ENCODE measurements at places on chromosomes 2 and 18.
A peak's percentile ranks its signal among the peaks of the same experiment; 100 is the strongest.

- DNase-seq: no peak
Observed at GRCh38 chr2:101790857-101791256, 93.3 kb downstream of the MAP4K4 start.

- DNase-seq: peak; percentile 41
Observed at GRCh38 chr2:102839668-102840388, 78.0 kb downstream of the TMEM182 start.

DNA sequence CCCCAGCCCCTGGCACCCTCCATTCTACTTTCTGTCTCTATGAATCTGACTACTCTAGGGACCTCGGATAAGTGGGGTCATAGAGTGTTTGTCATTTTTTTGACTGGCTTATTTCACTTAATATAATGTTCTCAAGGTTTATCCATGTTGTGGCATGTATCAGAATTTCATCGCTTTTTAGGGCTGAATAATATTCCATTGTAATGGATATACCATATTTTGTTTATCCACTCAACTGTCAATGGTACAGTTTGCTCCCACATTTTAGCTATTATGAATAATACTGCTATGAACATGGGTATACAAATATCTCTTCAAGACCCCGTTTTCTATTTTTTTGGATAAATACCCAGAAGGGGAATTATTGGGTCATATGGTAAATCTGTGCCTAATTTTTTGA, 7.4 kb downstream of the TRAF3IP1 start:
- DNase-seq: no peak

DNA sequence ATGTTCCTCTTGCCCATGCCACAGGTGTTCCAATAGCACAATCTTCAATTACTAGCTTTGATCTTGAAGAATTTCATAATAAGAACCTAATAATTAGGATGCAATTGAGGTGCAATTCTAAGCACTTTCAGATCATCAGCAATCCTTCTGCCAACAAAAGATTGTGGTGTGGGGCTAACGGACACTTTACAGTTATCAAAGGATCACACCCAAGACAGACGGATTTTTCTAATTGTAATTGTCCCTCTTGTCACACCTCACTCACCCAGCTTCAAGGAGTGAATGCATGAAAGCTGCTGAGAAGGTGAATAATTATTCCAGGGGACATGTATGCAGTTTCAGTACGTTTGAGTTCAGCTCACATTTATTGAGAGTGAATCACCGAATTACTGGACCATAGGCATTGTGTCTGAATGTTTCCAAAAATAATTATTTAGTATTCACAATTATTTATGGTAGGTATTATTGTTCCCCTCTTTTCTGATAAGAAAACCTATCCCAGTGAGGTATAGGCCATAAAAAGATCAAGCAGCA, 438.5 kb upstream of the TRIB2 start:
- no peak for DNase-seq

- no peak for DNase-seq
Observed at GRCh38 chr2:127985735-127986134, 42.1 kb downstream of the SAP130 start.

DNA sequence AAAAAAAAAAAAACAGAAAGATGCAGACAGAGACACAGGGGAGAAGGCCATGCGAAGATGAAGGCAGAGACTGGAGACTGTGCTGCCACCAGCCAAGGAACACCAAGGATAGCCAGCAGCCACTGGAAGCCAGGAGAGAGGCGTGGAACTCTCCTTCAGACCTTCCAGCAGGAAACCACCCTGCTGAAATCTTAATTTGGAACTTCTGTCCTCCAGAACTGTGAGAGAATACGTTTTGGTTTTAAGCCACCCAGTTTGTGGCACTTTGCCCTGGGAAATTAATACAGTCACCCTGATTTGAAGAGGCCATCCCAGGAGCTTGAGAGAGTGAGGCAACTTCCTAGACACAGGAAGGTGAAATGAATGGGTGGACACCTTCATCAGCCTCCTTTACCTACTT, 93.7 kb downstream of the IRS1 start:
- no peak for DNase-seq

- no peak for DNase-seq
Observed at GRCh38 chr18:24006712-24007313, 7.7 kb upstream of the TTC39C start.

GRCh38 chr2:158495175-158495574, 38.4 kb downstream of the PKP4 start:
- no peak for DNase-seq

GRCh38 chr2:33130544-33130943, 183.8 kb downstream of the LTBP1 start:
- no peak for DNase-seq

DNA sequence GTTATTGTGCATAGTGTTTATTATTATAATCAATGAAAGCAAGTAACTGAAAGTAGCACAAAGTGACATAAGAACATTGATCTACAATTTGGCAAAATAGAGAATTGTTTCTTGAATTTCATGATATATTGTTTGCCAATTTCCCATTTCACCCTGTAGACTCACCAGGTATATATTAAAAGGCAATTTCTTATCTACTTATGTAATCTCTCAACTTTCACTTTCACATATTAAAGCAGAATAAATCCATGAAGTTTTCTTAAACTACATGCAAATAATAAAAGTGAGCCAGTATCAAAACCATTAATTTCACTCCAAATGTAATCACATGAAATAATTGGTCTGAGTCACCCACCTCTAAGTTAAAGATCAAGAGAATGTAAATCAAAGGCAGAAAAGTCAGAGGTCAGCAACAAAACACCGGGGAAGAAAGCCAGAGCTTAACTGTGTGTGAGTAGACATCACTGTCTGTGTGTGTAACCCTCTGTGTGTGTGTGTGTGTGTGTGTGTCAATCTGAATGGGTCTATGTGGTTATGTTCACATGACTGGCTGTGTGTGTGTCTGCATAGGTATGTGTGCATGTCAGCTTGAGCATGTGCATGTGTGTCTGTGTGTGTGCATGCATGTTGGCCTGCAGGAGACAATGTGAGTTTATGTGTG, 44.1 kb downstream of the ZNF385B start:
- DNase-seq: no peak

- no peak for DNase-seq
Observed at GRCh38 chr18:456361-457139, 44.0 kb downstream of the COLEC12 start.

- DNase-seq: no peak
Observed at GRCh38 chr2:107693604-107694003, 133.1 kb upstream of the RGPD4 start.

- DNase-seq: no peak
Observed at GRCh38 chr18:53603276-53603675, 621.2 kb downstream of the MBD2 start.

DNA sequence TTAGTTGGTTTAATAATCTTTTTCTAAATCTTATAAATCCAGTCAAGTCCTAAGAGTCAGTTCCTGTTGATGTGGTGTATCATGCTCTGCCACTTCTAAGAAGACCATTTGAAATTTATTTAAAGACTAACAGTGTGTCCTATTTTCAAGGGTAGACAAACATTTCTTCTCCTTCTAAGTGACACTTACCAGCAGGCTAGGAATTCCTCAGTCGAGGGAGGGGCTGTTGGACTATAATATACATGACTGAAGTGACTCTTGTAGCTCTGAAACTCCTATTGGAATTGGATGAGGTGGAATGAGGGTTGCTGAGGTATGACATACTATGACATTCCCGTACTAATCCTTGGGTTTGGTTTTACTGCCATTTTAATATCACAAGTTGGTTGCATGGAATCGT, 30.6 kb downstream of the ITGB6 start:
- no peak for DNase-seq

- no peak for DNase-seq
Observed at GRCh38 chr2:240822280-240822847, 2.3 kb upstream of the KIF1A start.

GRCh38 chr2:20223407-20224163, 1.3 kb downstream of the SDC1 start:
- no peak for DNase-seq

DNA sequence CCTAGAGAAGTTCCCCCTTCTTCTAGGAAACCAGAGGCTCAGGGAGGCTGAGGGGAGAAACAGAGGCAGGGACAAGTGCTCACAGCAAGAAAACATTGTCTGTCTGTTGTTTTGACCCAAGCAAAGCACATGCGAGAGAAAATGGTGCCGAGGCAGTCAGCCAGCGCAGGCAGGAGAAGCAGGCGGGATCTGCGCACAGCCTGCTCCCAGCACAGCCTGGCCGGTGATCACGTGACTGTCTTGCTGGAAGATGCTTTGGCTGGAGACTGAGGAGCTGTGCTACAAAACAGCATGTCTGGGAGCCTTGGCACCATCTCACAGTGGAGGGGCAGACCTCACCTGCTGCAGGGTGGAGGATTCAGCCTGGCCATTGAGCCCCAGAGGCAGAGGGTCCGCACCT, 93.7 kb upstream of the MYCN start:
- DNase-seq: no peak

DNA sequence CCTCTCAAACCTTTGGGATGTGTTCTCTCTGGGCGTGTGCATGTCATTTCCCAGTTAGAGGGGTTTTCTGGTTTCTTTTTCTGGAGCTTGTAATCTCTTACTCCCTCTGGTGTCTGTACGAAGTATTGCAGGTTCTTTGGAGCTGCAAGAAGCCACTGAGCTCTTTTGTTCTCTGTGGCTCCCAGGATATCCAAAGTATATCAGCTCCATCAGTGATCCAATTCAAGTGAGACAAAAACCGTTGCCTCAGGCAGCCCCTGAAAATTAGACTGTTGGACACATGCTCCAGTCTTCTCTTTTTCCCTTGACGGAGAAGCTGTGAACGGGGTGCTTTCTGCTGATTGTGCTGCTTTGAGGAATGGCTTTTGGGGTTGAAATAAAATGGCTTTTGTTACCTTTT, 59.0 kb upstream of the LDLRAD4 start:
- peak; percentile 39 for DNase-seq

- DNase-seq: peak; percentile 23
Observed at GRCh38 chr2:173286153-173286809, 68.4 kb upstream of the CDCA7 start.

GRCh38 chr2:45992021-45992740, 305.0 kb upstream of the EPAS1 start:
- DNase-seq: no peak

DNA sequence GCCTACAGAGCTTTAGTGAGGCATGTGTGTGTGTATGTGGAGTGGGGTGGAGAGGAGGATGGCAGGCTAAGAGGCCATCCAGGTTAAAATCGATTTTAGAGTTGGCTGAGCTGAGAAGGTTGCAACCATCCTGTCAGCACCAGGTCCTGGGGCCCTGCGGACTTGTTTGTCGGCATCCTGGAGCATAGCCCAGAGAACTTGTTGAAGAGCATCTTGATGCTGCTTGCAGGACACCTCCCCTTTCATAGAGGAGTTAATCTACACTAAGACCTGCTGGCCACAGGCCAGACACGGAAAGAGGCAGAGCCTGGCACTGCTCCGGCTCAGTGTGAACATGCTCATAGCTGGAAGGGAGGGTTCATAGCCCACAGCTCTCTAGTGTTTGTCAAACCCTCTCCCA, 72.1 kb upstream of the RGPD5 start:
- no peak for DNase-seq

DNA sequence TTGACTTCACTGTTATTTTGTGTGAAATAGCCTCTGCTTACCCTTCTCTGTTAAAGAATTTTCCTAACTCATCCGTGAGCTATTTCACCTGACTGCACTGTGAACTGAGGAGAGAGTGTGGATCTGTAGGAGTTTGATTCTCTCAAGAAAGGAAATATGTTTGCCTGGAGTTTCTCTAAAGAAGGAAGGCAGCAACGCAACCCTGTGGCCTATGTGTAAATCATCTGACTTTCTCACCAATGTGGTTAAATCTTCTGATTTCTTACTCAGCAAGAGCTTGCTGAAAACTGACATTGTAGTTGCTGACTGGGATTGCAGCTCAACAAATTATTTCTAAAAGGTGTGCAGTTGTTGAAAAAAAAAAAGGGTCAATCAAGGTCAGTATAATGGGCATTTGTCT, 153.9 kb upstream of the PELI1 start:
- no peak for DNase-seq

Measured in AML-193 (cell line).